ENCODE measurements at places on chromosomes 4 and X.

DNA sequence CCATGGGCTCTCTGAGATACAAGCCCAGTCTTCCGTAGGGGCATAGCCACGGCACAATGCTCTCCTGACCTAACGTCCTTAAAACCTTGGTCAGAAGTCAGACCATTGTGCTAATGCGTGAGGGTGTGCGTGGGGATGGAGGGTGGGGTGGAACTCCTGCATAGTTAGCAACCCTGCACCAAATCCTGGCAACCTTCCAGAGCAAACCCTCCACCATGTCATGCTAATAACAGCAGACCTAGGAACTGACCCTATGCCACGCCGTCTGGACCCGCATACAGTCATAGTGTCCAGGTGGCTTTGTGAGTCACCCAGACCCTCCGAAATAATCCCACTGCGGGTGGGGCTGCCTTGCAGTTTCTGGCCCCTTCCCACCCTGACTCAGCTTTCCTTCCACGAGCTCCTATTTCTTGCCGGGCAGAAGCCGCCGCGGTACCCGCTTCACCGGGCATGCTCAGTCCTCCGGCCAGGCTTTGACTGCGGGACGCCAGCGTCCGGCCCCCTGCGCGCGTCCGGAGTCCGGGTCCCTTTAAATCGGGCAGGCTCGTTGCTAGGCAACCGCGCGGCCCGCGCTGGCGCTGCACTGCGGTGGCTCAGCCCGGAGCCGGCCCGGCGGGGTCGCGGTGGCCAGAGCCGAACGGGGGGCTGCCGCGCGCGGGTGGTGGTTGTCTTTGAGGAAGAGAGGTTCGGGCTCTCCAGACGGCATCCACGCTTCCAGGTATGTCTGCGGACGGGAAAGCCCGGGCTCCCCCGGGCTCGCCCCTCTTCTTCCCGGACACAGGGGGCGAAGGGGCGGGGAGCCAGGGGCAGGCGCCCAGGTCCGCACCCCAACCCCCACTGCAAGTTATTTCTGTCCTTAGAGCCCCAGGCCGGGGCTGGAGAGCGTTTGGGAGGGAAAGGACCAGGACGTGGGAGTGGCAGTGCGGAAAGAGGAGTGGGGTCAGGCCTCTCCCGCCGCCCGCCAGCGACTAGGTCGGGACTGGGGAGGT, at the start of gene CCDC160:
Gene CCDC160, plus strand, starts transcription at position 557 of the 989 bp plus-strand sequence. CDS start 7,619 bp downstream, outside the sequence.
- DNase-seq, result no peak

- DNase-seq, result no peak
Observed at GRCh38 chr4:26758899-26759298, 101.7 kb upstream of the STIM2 start.

DNA sequence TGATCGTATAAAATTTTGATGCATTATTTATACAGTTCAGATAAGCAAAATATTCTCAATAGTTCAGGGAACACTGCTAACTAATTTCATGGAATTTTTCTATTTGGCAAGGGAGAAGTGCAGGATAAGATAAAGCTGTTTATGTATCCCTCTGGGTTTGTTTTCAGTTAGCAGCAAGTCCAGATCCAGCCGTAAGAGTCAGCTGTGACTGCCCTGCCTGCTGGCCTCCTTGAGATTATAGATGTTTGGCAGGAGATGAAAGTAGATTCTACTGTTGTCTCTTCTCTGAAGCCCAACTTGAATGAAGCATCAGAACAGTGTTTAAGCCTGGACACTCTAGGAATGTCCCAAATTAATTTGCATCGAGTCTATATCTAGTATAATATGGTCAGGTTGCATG, 29.5 kb downstream of the ANTXR2 start:
- DNase-seq, result no peak

- no peak for DNase-seq
Observed at GRCh38 chr4:129384974-129385373, 289.0 kb downstream of the C4orf33 start.

- DNase-seq, result no peak
Observed at GRCh38 chr4:149790172-149790907, 25.3 kb downstream of the IQCM start.

DNA sequence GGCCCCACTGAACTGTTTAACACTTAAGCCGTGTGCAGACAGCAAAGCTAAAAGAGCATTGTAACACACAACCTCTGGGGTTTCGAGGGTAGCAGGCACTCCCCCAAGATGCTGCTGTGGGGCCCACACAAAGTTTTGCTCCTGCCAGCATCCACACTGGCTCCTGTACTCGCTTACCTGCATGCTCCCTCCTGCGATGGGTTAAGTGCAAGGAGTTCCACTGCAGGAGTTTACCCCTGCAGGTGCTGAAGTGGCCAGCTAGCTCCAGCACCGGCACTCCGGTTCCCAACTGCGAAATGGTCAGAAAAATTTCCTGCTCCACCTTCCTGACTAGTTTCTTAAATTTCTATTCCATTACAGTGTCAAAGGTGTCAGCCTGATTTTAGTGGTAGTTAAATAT, 443.5 kb downstream of the PCDH10 start:
- DNase-seq, result no peak

DNA sequence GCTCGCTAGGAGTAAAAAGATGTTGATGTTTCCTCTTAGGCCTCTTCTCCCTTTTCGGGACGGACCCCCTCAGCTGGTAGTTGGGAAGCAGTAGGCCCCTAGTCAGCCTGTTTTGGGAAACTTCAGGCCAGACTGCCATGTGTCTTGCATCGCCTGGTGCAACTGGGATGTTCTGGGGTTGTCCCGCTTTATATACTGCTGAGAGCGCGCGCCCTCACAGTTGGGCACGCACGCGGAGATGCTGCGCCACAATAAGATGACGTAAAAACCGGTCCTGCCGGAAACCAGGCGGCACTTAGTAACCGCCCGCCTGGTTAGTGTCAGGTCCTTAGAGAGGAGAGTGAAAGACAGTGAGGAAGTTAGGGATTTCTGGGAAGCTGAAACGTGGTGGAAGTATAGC, 231.3 kb upstream of the CT83 start:
- no peak for DNase-seq

GRCh38 chr4:123649250-123649644, 252.7 kb downstream of the SPRY1 start:
- DNase-seq, result no peak

GRCh38 chr4:183022617-183023016, 76.4 kb upstream of the WWC2 start:
- no peak for DNase-seq

- no peak for DNase-seq
Observed at GRCh38 chrX:19514791-19515614, at the start of gene MAP3K15. MAP3K15 (minus strand) TSS chrX:19515508; CDS start chrX:19515261, 247 bp downstream.

- no peak for DNase-seq
Observed at GRCh38 chr4:174377613-174378012, 93.9 kb downstream of the CEP44 start.

DNA sequence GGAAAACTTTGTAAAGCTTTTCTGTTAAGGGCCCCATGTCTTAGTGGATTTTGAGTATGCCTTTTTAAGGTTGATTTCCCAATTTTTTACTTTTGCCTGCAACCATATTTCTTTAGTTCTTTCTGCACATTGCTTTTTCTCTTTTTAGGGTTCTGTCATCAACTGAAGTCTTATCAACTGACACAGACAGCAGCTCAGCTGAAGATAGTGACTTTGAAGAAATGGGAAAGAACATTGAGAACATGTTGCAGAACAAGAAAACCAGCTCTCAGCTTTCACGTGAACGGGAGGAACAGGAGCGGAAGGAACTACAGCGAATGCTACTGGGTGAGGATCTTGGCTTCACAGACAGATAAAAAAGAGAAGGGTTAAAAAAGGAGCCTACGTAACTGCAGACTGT, 27.8 kb downstream of the TAF1 start:
- no peak for DNase-seq

DNA sequence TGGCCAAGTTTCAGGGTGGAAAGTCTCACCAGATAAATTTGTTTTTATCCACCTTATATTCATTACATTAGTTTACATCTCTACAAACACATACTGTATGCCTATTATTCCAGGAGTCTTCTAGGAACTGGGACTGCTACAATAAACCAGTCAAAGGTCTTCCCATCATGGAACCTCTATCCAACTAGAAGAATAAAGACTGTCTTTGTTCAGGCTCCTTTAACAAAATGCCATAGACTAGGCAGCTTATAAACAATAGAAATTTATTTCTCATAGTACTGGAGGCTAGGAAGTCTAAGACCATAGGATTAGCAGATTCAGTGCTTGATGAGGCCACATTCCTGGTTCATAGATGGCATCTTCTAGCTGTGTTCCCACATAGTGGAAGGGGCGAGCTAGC, 61.6 kb downstream of the PACRGL start:
- no peak for DNase-seq

GRCh38 chr4:87327136-87327535, 4.5 kb upstream of the HSD17B13 start:
- DNase-seq, result no peak

GRCh38 chrX:115350711-115351381, 61.3 kb downstream of the LUZP4 start:
- no peak for DNase-seq

DNA sequence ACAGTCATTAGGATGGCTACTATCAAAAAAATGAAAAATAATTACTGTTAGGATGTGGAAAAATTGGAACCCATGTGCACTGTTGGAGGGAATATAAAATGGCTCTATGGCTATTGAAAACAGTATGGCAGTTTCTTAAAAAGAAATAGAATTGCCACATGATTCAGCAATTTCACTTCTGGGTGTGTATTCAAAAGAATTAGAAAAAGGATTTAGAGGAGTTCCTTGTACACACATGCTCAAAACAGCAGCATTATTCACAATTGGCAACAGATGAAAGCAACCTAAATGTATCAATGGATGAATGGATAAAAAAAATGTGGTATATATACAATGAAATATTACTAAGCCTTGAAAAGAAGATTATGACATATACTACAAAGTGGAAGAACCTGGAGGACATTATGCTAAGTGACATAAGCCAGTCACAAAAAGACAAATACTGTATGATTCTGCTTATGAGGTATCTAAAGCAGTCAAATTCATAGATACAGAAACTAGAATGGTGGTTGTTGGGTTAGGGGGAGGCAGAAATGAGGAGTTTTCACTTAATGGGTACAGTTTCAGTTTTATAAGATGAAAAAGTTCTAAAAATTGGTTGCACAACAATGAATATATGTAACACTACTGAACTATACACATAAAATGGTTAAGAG, 123.2 kb downstream of the ELOVL6 start:
- DNase-seq, result no peak

GRCh38 chr4:107255114-107255513, 219.0 kb upstream of the DKK2 start:
- DNase-seq, result no peak

DNA sequence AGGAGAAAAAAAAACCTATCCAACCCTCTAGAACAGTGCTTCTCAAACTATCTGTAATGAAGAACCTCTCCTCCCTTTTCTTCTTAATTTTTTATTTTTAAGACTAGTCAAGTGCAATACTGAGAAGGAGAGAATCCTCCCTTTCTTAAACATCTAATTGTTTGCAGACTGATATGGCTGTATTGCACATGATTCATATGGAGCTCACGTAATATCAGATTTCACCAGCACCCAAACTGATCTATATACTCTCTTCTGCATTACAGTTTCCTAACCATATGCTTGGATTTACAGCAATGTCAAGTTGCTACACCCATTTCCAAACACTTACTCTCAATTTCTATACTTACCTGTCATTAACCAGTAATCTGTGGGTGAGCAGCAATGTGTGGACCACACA, 9.5 kb downstream of the PRMT9 start:
- DNase-seq, result no peak

GRCh38 chr4:129428454-129428853, 332.5 kb downstream of the C4orf33 start:
- DNase-seq, result no peak

DNA sequence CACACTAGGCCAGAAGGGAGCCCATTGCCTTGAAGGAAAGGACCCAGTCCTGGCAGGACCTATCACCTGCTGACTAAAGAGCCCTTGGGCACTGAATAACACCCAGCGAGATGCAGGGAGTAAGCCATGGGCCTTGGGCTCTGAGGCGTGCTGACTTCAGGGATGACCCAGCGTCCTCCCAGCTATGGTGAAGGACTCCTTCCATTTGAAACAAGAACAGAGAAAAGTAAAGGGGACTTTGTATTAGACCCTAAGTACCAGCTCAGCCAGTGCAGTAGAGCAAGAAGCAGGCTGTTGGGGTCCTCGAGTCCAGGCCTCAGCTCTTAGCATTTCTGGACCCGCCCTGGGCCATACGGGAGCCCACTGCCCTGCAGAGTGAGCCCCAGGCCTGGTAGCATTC, 5.1 kb downstream of the ETDA start:
- DNase-seq, result no peak

DNA sequence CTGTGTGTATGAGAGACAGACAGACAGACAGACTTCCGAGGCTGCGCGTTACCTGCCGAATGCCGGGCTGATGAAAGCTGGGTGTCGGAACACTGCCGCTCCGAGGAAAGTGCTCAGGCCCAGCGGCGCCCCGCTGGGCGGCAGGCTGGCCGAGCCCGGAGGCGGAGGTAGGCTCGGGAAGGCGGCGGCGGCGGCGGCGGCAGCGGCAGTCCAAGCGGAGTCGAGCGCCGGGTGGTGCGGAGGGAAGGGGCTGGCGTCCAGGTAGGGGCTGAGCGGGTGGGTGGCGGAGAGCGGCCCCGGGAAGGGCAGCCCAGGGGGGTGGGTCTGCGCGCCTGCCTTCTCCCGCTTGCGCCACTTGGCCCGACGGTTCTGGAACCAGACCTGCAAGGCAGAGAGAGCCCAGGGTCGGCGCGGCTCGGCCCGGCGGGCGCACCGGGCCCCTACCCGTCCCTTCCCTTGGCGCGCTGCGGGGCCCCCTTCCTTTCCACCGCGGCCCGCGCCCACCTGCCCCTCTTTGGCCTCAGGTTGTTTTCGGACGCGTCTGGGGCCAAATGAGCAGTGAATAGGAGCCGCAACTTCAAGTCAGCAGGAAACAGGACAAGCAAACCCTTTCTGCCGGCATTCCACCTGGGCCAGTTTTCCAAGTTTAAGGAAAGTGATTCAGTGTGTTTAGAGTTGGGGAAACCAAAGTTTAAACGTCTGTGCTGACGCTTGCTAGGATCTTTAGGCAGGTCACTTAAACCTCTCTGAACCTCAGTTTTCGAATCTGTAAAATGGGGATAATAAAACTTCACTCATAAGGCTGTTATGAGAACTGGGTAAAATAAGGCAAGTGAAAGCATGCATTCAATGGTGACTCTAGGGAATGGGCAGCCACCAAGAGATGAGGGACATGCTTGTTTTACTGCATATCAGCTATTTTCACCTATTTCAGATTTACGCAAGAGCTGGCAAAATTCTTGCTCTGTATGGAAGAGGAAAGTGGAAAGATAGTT, 8.4 kb downstream of the ARX start:
- DNase-seq, result no peak

DNA sequence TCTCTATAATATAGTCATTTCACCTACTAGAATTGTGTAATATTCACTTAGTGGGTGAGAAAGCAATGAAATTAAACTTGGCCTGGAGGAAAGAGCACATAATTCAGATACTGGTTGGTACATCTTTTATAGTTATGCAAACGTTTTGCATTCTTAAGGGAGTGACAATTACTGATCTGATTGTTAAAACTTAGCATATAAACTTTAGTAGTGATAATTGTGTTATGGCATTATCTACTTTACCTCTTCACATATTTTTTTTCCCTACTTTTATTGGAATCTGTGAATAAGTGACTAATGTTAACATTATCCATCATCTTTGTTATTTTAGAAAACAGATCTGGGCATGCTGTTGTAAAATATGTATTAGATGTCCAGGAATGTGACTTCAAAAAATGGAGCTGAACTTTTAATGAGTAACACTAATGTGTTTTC, 217.4 kb upstream of the GIMD1 start:
- no peak for DNase-seq

GRCh38 chr4:161167539-161167938, 996.3 kb downstream of the FSTL5 start:
- DNase-seq, result no peak

- no peak for DNase-seq
Observed at GRCh38 chrX:30533835-30534234, 43.7 kb downstream of the TASL start.
